ENCODE measurements at places on chromosomes 7 and 10.

DNA sequence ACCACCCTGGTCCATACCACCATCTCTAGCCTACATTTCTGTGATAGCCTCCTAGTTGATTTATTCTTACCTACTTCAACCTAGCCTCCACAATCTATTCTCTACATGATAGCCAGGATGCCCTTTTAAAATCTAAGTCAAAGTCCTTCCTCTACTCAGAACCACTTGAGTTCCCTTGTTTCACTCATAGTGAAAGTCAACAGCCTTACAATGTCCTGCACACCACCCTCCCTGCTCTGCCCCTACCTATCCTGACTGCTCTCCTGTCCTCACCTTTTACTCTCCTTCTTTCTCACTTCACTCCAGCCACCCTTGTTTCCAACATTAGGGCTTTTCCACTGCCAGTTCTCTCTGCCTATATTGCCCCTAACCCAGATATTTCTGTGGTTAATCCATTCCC lies 146.7 kb downstream of the GRM3 start:
- DNase-seq, result no peak
- H3K4me1 ChIP-seq, result no peaks in the 10 kb centered on the region
- no peaks in the 10 kb centered on the region for H3K27me3 ChIP-seq
- H3K27ac ChIP-seq, result no peak overlapping the region
- no peak overlapping the region for H3K4me3 ChIP-seq

GRCh38 chr10:75959912-75960311 lies 528.5 kb downstream of the LRMDA start:
- H3K4me3 ChIP-seq, result no peak overlapping the region
- no peaks in the 10 kb centered on the region for H3K4me1 ChIP-seq
- no peak overlapping the region for H3K27ac ChIP-seq
- no peaks in the 10 kb centered on the region for H3K36me3 ChIP-seq
- DNase-seq, result no peak

GRCh38 chr7:2309889-2310331 lies 4.3 kb downstream of the SNX8 start:
- no peaks in the 10 kb centered on the region for H3K4me1 ChIP-seq
- H3K27ac ChIP-seq, result no peak overlapping the region
- H3K4me3 ChIP-seq, result no peak overlapping the region

DNA sequence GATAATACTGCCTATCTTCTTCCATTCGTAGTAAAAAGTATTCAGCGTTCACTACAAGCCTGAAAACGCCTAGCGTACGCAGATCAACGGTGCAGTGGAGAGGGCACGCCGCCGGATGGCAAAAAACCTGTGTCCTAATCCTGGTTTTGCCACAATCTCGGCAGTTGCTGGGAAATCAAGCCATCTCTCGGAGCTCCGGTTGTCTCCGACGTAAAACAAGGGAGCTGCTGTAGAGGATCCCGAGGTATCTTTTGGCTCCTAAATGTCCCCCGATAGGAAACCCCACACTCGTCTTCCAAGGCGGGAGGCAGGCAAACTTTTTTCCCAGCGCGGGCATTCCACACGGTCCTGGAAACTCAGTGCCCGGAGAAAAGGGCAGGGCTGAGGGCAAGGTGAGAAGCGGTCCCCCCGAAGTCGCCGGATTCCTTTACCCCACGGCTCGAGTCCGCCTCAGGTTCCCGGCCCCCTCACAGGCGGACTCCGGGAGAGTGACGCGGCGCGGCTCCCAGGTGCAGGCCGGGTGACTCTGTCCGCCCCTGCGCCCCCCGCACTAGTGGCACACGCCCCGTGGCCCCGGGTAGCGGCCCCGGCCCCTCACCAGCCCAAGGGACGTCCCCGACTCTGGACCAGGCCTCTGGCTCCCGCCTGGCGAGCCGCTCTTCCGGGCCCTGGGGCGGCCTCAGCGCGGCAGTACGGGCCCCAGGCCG lies 649 bp downstream of the IDE start:
- no peaks in the 10 kb centered on the region for H3K27me3 ChIP-seq
- peaks cover 14% of the 10 kb centered on the region for H3K4me1 ChIP-seq
- H3K27ac ChIP-seq, result peak overlapping the region; percentile 83
- no peaks in the 10 kb centered on the region for H3K36me3 ChIP-seq
- peak overlapping the region; percentile 90 for H3K4me3 ChIP-seq

GRCh38 chr10:122077311-122077875 lies 88.4 kb downstream of the TACC2 start:
- H3K36me3 ChIP-seq, result no peaks in the 10 kb centered on the region
- no peaks in the 10 kb centered on the region for H3K27me3 ChIP-seq
- DNase-seq, result no peak
- no peak overlapping the region for H3K27ac ChIP-seq
- H3K4me1 ChIP-seq, result no peaks in the 10 kb centered on the region
- H3K4me3 ChIP-seq, result no peak overlapping the region

Data from naive thymus-derived CD4-positive, alpha-beta T cell (primary cell).